Omental fat pad (tissue), 4 donors: ENCODE measurements at places on chromosomes 5 and 9.

DNA sequence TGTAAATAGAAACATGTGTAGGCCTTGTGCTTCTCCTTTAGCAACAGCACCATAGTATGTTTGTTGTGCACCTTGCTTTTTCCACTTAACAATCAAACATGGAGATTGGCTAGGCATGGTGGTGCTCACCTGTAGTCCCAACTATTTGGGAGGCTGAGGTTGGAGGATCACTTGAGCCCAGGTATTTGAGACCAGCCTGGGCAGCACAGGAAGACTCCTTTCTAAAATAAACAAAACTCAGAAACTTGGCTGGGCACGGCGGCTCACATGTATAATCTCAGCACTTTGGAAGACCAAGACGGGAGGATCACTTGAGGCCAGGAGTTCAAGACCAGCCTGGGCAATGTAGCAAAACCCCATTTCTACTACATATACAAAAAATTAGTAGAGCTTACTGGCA, 948 bp upstream of the FAXDC2 start:
- no peak for DNase-seq

DNA sequence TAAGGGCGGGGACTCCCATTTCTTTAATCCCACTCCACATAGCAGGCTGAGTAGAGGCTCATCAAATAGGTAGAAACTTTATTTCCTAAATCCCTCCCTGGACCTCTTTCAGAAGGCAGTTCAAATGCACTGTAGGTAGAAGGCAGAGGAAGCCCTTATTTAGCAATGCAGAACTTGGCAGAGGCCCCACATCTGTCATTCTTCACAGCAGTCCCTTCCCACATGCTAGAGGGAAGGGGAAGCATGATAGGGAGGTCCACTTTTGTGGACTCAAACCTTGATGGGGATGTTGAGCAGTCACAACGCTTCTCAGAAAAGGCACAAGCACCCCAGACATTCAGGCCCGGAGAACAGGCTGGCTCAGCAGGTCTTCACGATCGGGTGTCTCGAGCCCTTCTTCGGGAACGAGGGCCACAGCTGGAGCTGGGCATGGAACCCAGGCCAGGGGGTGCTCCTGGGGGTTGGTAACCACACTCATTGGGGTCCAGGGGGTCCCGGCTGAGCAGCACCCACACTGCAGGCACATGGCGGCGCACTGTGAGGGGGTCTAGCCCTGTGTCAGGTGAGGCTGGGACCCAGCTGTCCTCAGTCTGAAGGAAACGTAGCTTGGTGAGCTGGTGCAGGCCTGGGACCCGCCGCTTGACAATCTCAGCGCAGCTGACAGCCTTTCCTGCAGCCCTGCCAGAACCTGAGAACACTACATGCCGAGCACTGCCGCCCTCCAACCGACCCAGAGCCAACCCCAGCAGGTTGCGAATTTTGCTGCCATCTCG, 1.3 kb downstream of the RPP25L start:
- DNase-seq: no peak

DNA sequence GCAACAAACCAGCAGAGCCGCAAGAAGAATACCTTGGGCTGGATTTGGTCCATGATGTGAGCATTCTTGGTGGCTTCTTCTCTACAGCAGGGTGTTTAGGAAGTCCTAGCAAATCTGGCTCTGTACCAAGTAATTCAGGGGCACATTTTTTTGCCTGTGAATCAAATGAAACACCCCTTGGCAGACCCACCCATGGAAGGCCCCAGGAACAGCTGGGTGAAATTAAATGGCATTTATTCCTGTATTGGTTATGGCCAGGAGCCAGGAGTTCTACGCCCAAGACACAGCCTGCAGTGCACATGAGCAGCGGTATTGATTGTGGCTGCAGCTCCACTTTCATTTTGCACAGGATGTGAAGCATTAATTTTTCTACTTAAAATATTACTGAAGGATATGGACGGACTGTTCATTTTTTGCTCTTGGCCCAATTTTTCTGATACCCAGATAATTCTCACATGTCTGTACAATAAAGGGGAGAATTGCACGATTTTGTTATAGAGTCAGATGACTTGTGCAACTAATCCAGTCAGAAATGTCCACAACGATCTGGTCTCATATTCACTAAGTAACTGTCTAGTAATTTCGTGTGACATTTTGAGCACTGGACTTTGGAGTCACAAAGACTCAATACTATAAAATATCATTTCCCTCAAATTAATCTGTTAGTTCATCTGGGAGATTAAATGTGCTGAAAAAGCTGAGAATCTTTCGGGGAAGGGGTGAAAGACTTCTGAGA, 120.7 kb upstream of the APC start:
- DNase-seq: no peak

GRCh38 chr9:847505-847904, 6.0 kb downstream of the DMRT1 start:
- no peak for DNase-seq

DNA sequence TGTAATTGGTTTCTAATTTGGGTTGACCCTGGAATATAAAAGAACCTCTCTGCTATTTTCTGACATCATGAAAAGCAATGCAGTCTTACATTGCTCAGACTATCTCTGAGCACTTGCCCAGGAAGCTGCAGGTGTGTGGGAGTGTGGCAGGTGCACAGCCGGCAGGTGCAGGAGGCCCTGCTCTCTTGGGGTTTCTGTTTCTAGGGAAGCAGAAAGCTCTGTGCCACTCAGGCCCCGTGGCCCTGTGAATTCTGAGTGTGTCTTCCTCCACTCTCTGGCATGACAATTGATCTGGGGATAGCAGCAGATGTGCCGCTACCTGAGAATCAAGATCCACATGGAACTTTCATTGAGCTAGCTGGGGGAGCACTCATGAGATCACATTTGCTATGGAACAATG, 45.7 kb upstream of the IRX2 start:
- no peak for DNase-seq

- no peak for DNase-seq
Observed at GRCh38 chr5:88657906-88658775, 224.8 kb downstream of the MEF2C start.

DNA sequence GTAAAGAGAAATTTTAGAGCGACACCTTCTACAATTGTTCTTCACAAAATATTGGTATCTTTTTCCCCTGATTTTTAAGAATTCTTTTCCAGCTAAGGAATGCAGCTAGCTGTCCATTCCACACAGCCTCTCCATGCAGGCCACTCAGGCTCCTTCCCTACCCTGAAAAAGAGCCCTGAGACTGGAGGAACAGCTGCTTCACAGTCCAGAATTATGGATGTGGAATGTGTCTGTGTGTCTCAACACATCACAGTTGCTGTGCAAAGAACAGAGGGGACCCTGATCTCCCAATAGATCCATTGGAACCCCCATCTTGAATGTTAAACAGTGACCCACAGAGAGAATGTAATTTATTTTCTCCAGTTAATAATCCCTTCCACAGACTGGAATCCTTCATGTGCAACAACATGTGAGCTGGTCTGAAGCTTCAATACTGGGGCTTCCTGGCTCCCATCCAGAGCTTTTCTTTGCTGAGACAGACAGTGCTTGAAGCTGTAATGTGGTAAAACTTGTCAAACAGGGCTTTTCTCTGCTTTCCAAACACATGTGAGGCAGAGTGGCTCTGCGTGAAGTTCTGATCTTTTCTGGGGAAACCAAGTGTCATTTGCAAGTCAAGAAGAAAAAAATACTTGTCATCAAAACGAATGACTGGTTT, 53.3 kb upstream of the SMC5 start:
- DNase-seq: no peak

DNA sequence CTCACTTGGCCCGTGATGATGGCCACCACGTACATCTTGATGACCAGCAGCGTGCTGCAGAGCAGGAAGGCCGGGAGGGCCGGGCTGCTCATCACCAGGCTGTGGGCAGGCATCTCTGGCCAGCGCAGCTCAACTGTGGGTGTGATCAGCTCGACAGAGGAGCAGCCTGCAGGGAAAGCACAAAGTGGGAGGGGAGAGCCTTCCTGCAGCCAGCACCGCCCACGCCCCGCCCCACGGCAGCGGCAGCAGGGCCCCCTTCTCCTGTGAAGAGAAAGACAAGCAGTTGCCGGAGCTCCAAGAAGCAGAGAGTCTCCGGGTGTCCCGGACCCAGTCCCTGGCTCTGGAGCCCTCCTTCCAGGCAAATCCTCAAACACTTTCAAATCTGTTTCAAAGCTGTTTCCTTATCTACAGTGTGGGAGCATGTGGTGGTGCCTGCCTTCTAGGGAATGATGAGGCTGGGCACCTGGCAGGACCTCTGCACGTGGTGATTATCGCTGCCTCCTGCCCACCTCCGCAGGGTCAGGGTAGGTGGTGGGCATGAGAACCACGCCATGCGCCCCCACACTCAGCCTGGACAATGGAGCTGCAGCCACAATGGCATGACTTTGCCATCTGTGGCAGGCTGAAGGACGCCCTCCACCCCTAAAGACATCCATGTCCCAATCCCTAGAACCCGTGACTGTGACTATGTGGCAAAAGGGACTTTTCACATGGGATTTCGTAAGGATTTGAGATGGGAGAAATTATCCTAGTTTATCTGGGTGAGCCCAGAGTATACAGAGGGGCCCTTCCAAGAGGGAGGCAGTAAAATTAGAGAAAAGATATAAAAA, at the start of gene PTGES:
Gene PTGES, minus strand, starts transcription at position 143 of the 830 bp plus-strand sequence. Its CDS starts 30 bp downstream, at position 113.
- peak; percentile 35 for DNase-seq

DNA sequence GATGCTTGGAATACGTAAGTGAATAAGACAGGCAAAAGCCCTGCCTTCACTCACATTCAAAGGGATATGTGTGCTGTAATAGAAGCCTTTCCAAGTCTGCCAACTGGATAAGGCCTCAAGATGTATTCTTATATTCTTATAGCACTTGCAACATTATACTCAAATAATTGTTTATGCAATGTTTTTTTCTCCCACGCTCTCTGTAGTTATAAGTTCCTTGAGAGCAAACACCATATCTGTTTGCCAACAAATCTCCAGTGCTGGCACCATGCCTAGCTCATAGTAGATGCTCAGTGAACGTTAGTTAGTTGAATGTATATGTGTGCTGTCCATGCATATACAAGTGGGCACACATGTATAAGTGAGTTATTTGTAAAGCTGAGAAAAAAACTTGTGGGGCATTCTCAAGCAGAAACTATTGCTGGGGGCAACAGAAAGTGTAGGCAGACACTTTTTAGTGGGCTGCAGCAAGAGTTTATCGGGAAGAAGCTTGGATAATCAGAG, 125.1 kb downstream of the RPS23 start:
- DNase-seq: no peak

GRCh38 chr5:180799902-180800801, 2.5 kb downstream of the MGAT1 start:
- DNase-seq: no peak

GRCh38 chr5:142716963-142717362, 31.1 kb upstream of the FGF1 start:
- DNase-seq: no peak

GRCh38 chr5:149836451-149837139, 106.5 kb downstream of the PPARGC1B start:
- DNase-seq: no peak

DNA sequence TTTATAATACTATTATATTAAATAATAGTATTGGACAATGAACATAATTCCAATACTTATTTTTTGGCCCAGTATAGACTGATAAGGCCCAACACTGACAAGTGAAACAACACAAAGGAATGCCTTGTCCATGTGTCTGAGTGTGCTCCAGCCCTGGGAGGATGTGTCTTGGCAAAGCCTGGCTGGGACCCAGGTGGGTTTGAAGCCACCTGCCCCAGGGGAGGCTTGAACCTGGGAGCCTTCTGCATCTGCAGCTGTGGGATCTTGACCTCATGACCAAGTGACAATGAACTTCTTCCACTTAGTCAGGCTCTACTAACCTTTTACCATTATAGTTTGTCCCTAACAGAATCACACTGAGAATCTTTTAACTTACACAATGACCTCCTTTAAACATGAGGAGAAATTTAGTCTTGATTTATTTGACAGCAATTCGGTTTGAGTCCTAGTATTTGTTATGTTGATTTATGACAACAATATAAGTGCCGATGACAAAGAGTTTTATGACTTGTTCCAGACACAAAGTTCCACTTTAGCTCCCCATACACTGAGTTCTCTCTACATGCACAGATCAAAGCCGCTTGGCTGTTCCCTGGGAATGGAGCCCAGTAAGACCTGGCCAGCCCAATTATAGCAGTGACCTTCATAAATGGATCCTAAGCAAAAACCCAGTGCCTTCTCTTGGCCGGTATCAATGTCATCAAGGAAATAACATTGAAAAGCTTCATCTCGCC, 294.5 kb downstream of the CTNND2 start:
- DNase-seq: no peak

DNA sequence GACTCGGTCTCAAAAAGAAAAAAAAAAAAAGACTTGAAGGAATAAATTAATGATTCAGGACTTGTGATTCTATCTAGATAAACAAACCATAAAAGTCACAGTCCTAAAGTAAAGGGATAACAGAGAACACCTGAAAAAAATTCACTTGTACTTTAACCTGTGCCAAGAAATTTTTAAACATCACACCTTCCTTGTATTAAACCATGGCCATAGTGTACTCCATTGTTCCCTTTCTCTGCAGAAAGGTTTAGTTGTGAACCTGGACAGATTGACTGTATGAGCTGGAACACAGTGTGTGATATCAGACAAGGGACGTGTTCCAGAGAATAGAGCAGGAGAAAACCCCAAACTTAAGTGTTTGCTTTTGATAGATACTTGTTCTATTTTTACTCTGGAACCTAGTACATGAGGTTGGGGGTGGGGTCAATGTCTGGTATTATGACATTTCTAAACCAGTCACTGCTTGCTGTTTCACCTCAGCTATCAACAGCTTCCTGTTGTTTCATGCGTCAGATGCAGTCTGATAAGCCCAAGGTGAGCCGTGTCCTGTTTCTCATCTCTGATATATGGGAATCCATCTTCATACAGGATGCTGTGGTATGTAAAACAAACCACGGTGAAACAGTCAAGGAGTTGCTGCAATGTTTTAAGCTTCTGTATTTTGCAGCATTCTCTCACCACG, 62.5 kb upstream of the ITGA1 start:
- no peak for DNase-seq

DNA sequence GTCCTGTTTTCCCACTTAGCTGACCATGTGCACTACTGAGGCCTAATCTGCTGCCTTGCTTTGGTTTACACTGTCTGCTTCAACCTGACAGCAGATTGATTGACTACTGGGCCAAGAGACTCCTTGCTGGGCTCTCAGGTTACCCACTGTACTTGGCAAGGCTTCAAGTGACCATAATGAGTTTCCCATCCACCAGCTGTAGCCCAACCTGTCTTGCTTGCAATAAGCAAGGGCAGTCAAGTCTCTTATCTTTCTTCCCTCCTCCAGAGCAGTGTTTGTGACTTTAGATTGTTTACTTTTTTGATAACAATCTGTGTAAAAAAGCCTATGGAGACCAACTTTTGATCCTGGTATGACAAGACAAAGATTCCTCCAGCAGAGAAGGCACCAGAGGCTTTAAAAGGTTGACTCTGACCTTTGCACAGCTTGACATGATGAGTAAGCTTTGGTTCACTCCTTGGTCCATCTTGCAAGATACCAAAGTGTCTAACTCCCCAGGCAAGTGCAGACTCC, 912.3 kb upstream of the SEMA6A start:
- no peak for DNase-seq

DNA sequence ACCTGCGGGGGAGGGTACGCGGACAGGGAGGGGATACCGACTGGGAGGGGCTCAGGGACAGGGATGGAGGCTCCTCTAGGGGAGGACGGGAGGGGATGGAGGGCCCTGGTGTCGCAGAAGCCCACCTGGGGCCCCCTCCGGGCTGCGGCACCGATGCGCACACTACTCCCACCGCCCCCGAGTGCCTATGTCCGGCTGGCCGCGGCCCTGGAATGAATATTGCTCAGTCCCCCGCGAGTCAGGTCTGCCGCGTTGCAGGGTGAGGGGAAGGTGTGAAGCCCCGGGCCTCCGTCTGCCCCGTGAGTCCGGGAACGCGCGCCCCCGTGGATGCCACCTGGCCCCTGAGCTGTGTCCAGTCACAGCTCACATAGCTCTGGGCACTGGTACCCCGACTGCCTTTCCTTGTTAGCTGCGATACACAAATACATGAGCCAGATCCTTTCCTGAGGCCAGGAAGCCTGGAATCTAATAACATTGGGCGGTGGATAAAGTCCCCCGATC, 44.5 kb upstream of the PRSS3 start:
- no peak for DNase-seq
